NCI-H146 (cell line): ENCODE measurements at places on chromosomes 2 and 18.

DNA sequence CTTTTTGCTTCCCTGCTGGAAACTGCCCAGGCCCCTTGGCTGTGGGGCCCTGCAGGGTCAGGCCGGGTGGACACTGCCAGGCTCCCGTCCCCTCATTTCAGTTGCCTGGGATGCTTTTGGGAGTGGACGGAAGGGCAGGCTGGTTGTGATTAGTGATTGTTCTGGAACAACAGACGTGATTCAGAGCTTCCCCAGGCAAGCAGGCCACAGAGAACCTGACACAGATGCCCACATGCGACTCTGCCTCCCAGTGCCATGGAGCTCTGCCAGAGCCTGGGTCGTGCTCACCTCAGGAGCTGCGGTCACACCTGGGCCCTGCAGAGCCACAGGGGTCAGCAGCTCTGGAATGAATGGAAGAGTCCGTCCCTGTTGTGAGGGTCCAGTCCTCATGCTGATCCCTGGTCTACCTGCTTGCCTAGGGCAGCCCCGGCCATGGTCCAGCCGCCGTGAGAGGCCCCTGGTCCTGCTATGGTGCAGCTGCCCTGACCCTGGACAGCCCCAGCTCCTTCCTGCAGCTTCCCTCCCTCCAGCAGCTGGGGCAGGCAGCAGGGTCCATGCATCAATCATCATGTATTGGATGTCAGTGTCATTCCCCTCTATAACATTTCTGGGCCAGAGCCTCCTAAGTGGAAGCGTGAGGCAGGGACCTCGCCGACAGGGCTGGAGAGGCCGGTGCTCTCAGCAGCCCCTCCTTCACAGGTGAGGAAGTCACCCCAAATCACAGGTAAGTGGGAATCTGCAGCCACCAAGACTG, 518.6 kb upstream of the MYT1L start:
- peak; percentile 27 for DNase-seq

DNA sequence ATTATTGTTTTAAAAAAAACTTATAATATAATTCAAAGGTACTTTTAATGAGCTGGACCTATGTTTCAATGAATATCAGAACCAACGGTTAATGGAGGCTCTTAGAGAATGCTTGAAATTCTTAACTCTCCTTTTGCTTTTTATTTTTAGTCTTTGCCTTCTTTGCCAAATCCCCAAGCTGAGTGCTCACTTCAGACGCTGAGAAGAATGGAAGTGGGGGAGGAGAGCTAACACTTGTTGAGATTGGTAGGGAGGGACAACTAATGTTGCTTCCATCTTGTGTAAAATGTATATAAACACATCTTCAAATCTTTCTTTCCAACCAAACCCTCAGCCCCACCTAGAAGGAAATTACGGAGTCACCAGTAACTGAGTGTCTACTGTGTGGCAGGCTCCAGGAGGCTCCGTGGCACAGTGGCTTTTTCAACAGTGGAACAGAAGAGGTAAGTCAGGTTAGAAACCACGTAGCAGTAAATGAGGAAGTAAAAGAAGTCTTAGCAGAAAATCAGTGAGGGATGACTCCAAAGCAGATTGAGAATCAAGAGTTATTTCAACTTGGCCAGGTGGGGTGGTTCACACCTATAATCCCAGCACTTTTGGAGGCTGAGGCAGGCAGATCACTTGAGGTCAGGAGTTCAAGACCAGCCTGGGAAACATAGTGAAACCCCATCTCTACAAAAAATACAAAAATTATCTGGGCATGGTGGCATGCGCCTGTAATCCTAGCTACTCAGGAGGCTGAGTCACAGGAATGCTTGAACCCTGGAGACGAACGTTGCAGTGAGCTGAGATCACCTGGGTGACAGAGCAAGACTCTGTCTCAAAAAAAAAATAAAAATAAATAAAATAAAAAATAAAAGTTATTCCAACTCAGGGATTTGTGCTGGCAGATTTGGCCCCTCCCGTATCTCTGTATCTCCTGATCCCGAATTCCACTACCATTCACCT, 45.0 kb upstream of the CREB1 start:
- no peak for DNase-seq

- DNase-seq, result no peak
Measured at GRCh38 chr2:86338778-86339295, 1.4 kb upstream of the REEP1 start.

- no peak for DNase-seq
Measured at GRCh38 chr2:156436497-156437085, 412 bp downstream of the GPD2 start.

DNA sequence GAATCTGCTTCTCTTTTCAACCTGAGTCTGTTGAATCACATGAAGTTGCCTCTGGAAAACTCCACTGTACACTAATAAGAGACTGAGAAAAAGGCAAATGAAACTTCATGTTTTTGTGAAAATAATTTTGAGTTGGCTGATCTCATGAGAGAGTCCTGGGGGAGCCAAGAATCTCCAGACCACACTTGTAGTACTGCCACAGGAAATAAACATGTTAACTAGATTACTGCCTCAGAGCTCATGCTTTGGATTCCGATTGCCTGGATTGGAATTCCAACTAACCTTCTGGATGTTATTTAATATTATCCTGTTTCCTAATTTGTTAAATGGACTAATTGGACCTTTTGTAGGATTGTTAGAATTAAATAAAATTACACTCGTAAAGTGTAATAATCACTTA, 25.2 kb downstream of the NUP35 start:
- DNase-seq, result no peak

DNA sequence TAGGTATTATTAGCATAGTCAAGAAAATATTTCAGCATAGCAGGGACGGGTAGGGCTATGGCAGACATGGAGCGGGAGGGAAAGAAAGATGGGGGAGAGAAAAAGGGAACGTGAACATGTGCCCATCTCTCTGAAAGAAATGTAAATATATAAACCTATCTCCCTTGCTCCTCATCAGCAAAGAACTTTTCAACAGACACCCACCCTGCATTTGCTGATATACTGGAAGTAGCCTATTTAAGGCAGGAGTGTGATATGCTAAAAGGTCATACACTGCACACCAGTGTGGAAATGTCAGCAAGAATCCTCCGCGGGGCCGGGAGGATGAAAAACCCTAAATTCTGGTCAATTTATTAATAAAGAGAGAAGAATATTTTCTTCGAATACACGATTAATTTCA, 1.7 kb downstream of the MBOAT2 start:
- no peak for DNase-seq
